ENCODE measurements at places on chromosomes 5 and 9.

GRCh38 chr9:16622541-16622940 lies 247.9 kb downstream of the BNC2 start:
- DNase-seq, result no peak

- DNase-seq, result no peak
These were observed 66.9 kb downstream of the CTSL start for GRCh38 chr9:87792831-87793288.

GRCh38 chr9:135973277-135974219 lies 12.4 kb upstream of the UBAC1 start:
- no peak for DNase-seq

- no peak for DNase-seq
These were observed 6.8 kb downstream of the CA9 start for GRCh38 chr9:35680331-35681105.

- DNase-seq, result no peak
These were observed 101.0 kb upstream of the PIK3R1 start for GRCh38 chr5:68114378-68115040.
